ENCODE measurements at places on chromosomes 3 and 15.

GRCh38 chr3:168796339-168796738 lies 700.6 kb upstream of the GOLIM4 start:
- H3K27me3 ChIP-seq, result no peaks in the 10 kb centered on the region
- H3K4me3 ChIP-seq, result no peak overlapping the region
- no peaks in the 10 kb centered on the region for H3K4me1 ChIP-seq
- DNase-seq, result no peak

DNA sequence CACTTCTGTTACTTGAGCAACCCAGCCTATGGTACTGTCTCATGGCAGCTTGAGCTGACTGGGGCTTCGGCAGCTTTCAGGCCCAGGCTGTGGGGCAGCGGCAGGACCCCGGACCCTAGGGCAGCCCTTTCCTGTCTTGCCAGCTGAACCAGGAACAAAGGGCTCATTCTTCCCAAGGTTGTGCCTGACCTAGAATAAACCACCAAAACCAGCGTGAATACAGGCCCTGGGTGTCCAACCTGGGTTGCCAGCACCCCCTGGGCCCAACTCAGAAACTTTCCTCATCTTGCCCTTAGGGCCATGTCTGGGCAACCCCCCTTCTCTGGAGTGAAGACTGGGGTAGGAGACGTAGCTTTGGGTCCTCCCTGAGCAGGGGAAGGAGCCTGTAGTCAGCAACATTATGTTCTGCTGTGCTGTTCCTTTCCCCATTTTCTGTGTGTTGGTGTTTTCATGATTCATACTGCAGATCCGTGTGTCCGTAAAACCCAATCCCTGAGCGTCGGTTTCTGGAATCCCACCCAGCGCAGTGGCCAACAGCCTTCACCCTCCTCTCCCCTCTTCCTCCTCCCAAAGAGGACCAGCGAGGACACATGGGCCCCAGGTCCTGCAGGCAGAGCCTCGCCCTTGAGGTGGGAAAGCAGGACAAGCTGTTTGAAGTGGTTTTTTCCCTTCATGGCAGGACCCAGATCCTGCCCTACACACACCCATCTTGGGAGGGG lies 33.5 kb downstream of the TKT start:
- DNase-seq, result no peak
- no peak overlapping the region for H3K4me3 ChIP-seq
- no peaks in the 10 kb centered on the region for H3K27me3 ChIP-seq
- peaks cover 31% of the 10 kb centered on the region for H3K36me3 ChIP-seq
- no peaks in the 10 kb centered on the region for H3K4me1 ChIP-seq

- no peak for DNase-seq
- H3K27me3 ChIP-seq, result no peaks in the 10 kb centered on the region
Measured at GRCh38 chr3:163953526-163953925, 1124.8 kb downstream of the SI start.

GRCh38 chr3:135678386-135678785 lies 287.1 kb upstream of the PPP2R3A start:
- H3K36me3 ChIP-seq, result no peaks in the 10 kb centered on the region
- H3K27ac ChIP-seq, result no peak overlapping the region
- H3K27me3 ChIP-seq, result no peaks in the 10 kb centered on the region
- no peaks in the 10 kb centered on the region for H3K4me1 ChIP-seq

- DNase-seq, result no peak
- no peaks in the 10 kb centered on the region for H3K4me1 ChIP-seq
- no peak overlapping the region for H3K27ac ChIP-seq
Measured at GRCh38 chr15:67592245-67592644, 49.7 kb downstream of the MAP2K5 start.

- H3K27ac ChIP-seq, result no peak overlapping the region
- no peak for DNase-seq
- H3K36me3 ChIP-seq, result no peaks in the 10 kb centered on the region
- H3K4me1 ChIP-seq, result no peaks in the 10 kb centered on the region
- no peak overlapping the region for H3K4me3 ChIP-seq
- no peaks in the 10 kb centered on the region for H3K27me3 ChIP-seq
Measured at GRCh38 chr15:21260966-21261395, 179.3 kb downstream of the POTEB3 start.

DNA sequence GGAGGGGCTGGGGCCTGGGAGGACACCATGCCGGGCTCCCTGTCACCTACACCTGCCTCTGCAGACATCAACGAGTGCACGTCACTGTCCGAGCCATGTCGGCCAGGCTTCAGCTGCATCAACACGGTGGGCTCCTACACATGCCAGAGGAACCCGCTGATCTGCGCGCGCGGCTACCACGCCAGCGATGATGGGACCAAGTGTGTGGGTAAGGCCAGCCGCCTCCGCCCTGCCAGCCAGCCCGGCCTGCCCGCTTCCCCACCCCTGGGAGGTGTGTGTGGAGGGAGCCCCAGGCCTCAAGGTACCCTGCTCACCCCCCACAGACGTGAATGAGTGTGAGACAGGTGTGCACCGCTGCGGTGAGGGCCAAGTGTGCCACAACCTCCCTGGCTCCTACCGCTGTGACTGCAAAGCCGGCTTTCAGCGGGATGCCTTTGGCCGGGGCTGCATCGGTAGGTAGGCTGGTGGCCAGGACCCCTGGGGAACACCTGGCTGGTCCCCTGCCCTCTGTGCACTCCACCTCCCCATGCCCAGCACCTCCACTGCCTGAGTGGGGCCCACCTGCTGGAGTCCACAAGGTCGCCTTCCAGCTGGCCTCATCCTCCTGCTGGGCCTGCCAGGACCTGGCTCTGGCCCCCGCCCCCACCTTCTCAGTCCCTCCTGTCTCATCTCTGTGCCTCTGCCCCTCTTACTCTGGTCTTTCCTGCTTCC lies 80.1 kb downstream of the FBLN2 start:
- H3K4me1 ChIP-seq, result no peaks in the 10 kb centered on the region
- peaks cover 5% of the 10 kb centered on the region for H3K27me3 ChIP-seq
- DNase-seq, result no peak
- no peak overlapping the region for H3K4me3 ChIP-seq

DNA sequence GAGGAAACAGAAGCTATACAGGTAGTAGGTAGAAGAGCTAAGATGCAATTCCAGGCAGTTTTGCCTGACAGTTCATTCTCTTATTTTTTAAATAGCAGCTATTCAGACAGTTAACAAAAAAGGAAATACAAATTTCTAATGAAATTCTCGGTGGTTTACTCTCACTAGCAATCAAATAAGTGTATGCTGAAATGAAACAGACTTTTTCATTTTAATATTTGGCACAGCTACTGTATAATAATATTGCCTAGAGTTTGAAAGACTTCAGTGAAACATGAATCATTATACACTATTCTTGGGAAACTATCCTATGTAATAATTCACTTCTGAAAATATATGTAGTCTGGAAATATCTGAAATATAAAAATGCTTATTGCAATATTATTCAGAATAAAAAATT lies 463.2 kb upstream of the AGTR1 start:
- DNase-seq, result no peak
- no peak overlapping the region for H3K27ac ChIP-seq
- no peak overlapping the region for H3K4me3 ChIP-seq
- H3K27me3 ChIP-seq, result no peaks in the 10 kb centered on the region

GRCh38 chr3:18531662-18532061 lies 106.5 kb upstream of the SATB1 start:
- H3K36me3 ChIP-seq, result peaks cover 2% of the 10 kb centered on the region
- H3K27ac ChIP-seq, result no peak overlapping the region
- no peak overlapping the region for H3K4me3 ChIP-seq

- H3K36me3 ChIP-seq, result no peaks in the 10 kb centered on the region
- H3K4me3 ChIP-seq, result no peak overlapping the region
- H3K27me3 ChIP-seq, result no peaks in the 10 kb centered on the region
- H3K27ac ChIP-seq, result no peak overlapping the region
- no peak for DNase-seq
Measured at GRCh38 chr3:34256021-34256420, 457.6 kb downstream of the PDCD6IP start.

- H3K4me1 ChIP-seq, result peaks cover 13% of the 10 kb centered on the region
- peaks cover 7% of the 10 kb centered on the region for H3K36me3 ChIP-seq
- H3K27ac ChIP-seq, result no peak overlapping the region
- no peak overlapping the region for H3K4me3 ChIP-seq
- no peak for DNase-seq
- no peaks in the 10 kb centered on the region for H3K27me3 ChIP-seq
Measured at GRCh38 chr3:197730200-197730599, 6.5 kb downstream of the RUBCN start.

DNA sequence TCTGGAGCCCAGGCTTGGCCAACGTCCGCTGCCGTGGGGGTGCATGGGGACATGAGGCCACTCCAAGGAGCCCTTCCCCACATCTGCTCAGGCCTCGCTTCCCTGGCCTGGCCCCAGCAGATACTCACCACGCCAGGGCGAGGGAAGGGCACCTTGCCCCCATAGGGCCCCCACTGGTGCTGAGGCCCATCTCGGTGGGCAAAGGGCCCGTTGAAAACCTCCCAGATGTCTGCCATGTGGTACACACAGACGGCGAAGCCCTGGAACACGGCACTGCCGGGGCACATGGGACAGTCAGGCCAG lies 4.7 kb downstream of the SEMA3G start:
- peaks cover 9% of the 10 kb centered on the region for H3K4me1 ChIP-seq
- H3K36me3 ChIP-seq, result no peaks in the 10 kb centered on the region
- H3K4me3 ChIP-seq, result no peak overlapping the region

GRCh38 chr3:189144645-189145044 lies 27.1 kb upstream of the TPRG1 start:
- no peak overlapping the region for H3K4me3 ChIP-seq
- peaks cover 3% of the 10 kb centered on the region for H3K4me1 ChIP-seq
- H3K36me3 ChIP-seq, result no peaks in the 10 kb centered on the region
- no peak for DNase-seq
- H3K27me3 ChIP-seq, result no peaks in the 10 kb centered on the region

- peak overlapping the region; percentile 90 for H3K4me3 ChIP-seq
- H3K36me3 ChIP-seq, result no peaks in the 10 kb centered on the region
- peak overlapping the region; percentile 93 for H3K27ac ChIP-seq
- H3K4me1 ChIP-seq, result peaks cover 10% of the 10 kb centered on the region
Measured at GRCh38 chr3:141875374-141875892, 1.0 kb upstream of the ATP1B3 start.

DNA sequence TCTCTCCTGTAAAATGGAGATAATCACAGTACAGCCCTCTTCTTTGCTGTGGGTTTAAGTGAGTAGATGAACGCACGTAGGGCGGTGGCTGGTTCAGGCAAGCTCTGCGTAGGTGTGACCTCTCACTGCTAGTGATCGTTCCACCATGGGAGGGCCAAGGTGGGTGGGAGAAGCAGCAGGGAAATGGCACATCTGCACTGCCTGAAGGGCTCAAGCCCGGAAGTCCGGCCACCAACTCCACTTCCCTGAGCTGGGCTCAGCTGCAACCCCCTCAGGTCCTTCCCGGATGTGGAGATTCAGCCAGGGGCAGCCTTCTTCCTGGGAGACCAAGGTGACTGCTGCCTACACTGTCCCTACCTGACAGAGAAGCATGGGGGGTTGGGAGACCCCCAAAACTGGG lies 102.9 kb downstream of the ADCY5 start:
- no peaks in the 10 kb centered on the region for H3K4me1 ChIP-seq
- H3K27me3 ChIP-seq, result peaks cover 44% of the 10 kb centered on the region
- H3K36me3 ChIP-seq, result no peaks in the 10 kb centered on the region
- no peak for DNase-seq
- H3K27ac ChIP-seq, result no peak overlapping the region

DNA sequence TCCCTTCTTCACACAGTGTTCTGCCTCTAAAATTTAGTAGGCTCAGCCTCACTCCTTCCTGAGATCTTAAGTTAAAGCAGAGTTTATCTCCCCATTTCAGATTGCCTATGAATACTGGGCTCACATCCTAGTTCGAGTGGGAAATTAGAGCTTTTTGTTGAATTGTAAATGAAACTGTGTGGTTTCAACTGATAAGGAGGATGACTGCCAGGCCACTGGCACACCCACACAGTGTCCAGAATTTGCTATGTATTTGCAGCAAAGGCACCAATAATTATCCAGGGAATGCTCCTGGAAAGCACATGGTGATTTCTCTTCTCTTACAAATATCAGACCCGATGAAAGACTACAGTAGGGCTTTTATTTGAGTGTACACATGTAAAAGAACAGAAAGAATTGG lies 308.1 kb upstream of the COL8A1 start:
- no peak overlapping the region for H3K4me3 ChIP-seq
- no peak overlapping the region for H3K27ac ChIP-seq
- no peaks in the 10 kb centered on the region for H3K4me1 ChIP-seq
- no peak for DNase-seq
- no peaks in the 10 kb centered on the region for H3K27me3 ChIP-seq

DNA sequence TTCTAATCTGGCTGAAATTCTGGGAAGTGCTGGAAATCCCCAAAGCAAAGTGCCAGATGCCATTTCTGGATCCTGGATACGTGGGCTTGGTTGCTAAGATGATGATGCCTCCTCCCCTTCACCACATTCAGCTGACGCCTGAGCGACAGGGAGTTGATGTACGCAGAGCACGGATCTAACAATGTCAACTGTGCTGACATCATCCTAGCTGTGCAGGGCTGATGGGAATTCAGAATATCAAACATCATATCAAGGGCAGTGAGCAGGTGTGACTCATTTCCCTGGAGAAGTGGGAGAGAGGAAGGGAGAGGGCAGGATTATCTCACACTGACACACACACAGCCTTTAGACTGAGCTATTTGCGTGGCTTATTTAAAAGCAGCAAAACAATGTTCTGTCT lies 92.6 kb upstream of the ZBTB20 start:
- H3K36me3 ChIP-seq, result no peaks in the 10 kb centered on the region
- H3K27ac ChIP-seq, result no peak overlapping the region
- DNase-seq, result no peak
- no peak overlapping the region for H3K4me3 ChIP-seq

- no peaks in the 10 kb centered on the region for H3K36me3 ChIP-seq
- no peak overlapping the region for H3K27ac ChIP-seq
- H3K4me1 ChIP-seq, result no peaks in the 10 kb centered on the region
- no peak overlapping the region for H3K4me3 ChIP-seq
Measured at GRCh38 chr3:163879172-163879571, 1199.1 kb downstream of the SI start.

- H3K4me1 ChIP-seq, result no peaks in the 10 kb centered on the region
- no peaks in the 10 kb centered on the region for H3K36me3 ChIP-seq
- no peak for DNase-seq
Measured at GRCh38 chr3:147336543-147337278, 69.6 kb downstream of the ZIC4 start.

- no peak overlapping the region for H3K27ac ChIP-seq
- no peaks in the 10 kb centered on the region for H3K36me3 ChIP-seq
- H3K4me3 ChIP-seq, result no peak overlapping the region
- H3K27me3 ChIP-seq, result no peaks in the 10 kb centered on the region
- no peaks in the 10 kb centered on the region for H3K4me1 ChIP-seq
- DNase-seq, result no peak
Measured at GRCh38 chr3:70927239-70927638, 614.8 kb upstream of the MDFIC2 start.

GRCh38 chr15:41438206-41438605 lies 21.3 kb downstream of the RTF1 start:
- no peak for DNase-seq
- H3K4me1 ChIP-seq, result no peaks in the 10 kb centered on the region
- H3K27ac ChIP-seq, result no peak overlapping the region
- no peaks in the 10 kb centered on the region for H3K27me3 ChIP-seq
- peaks cover 9% of the 10 kb centered on the region for H3K36me3 ChIP-seq
- no peak overlapping the region for H3K4me3 ChIP-seq

DNA sequence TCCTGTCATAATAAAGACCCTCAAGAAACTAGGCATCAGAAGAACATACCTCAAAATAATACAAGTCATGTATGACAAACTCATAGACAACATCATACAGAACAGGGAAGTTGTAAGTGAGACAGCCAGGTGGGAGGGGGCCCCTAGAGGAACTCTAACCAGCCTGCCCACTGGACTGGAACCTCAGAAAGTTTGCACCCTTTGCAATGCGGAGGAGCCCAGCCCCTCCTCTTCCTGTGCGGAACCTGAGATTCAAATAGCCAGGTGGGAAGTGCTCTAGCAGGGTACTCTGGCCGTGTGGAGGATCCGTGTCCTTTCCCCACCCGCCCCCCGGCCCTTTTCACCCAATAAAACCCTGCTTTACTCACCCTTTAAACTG lies 387.0 kb upstream of the CBLB start:
- no peak overlapping the region for H3K4me3 ChIP-seq
- no peaks in the 10 kb centered on the region for H3K36me3 ChIP-seq
- no peak for DNase-seq
- no peaks in the 10 kb centered on the region for H3K4me1 ChIP-seq
